ENCODE measurements at places on chromosomes 4 and X.

DNA sequence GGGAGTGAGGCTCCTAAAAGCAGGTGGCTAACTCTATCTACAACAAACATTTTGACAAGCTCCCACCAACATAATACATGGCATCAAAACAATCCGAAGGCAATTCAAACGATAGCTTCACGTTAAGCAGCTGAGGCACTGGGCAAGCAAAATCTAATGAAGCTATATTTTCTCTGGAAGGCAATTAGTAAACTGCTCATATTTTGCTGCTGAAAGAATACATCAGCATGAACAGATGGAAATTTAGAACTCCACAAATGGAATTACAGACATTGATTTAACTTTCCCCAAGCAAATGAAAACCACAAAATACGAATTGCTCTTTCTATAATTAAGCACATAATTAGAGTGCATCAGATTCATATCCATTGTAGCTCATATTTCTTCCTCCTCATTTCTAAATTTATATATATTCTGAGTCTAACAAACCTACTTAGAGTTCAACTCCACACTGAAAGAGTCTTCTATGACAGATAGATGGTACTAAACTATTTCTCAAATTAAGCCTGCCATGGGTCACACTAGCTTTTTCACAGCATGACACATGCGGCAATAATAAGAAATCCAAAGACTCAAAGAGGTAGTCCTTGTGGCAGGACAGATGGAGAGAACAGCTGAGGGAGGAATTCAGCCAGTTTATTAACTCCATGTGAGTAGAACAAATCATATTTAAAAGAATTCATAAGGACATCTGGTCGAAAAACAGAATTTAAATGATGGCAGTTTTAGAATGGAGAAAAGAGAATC, 305.4 kb downstream of the MAPK10 start:
- no peak for DNase-seq

- DNase-seq, result no peak
Measured at GRCh38 chr4:74230902-74231499, 73.1 kb downstream of the MTHFD2L start.

DNA sequence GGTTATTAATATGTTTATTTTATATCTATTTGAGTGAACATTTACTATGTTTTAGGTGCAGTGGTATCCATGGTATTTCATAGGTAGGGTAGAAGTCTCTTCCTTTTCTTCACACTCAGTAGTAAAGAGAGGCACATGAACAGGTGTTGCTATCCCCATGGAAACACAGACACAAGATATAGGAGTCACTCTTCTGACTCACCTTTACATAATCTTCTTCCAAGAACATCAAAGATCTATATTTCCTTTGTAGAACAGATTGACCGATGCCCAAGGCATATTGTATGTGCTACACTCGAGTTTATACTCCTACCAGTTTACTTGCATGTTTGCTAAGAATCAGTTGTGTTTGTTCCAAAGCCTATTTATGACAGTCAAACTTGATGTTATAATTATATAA, 1997.4 kb downstream of the C4orf33 start:
- no peak for DNase-seq

- DNase-seq, result no peak
Measured at GRCh38 chrX:146054311-146054710, 236.7 kb downstream of the SLITRK2 start.

- no peak for DNase-seq
Measured at GRCh38 chr4:109745830-109746229, 16.0 kb upstream of the PLA2G12A start.

DNA sequence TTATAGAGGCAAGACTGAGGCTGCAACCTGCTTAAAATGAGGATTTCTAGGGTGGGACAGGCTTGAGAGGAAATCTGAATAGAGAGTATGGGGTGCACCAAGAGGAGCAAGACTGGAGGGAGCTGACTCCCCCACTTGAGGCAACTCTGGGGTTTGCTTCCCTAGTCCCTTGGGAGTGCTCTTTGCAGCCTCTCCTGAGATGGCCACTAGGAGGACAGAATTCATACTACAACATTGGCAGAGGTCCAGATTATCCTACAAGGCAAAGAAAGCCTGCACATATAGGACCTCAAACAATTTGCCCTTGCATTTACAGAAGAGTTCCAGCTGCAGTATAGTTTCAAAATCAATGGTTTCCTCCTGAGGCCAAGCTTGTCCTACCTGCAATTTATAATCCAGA, 830.9 kb downstream of the TECRL start:
- DNase-seq, result no peak

GRCh38 chr4:99463566-99463965, 28.4 kb upstream of the ADH7 start:
- DNase-seq, result no peak

DNA sequence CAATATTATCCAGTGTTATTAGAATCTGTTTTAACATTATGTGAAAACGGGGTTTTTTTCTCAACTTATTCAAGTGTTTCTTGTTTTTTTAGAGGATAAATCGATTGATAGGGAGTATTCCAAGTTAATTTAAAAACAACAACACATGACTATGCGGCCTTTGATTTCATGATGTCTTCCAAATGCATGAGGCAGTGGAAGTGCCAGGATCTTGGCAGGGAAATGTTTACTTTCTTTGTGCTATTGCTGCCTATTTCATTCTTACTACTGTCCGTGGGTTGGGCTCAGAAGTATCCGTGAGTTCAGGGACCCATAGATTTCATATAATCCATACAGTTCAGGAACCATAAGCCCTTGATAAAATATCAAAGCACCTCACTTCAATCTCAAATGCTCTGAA, 64.6 kb downstream of the ABCG2 start:
- DNase-seq, result no peak

GRCh38 chr4:2105559-2105958, 46.4 kb downstream of the NAT8L start:
- no peak for DNase-seq

GRCh38 chr4:136680271-136680670, 852.0 kb downstream of the PCDH18 start:
- DNase-seq, result no peak

GRCh38 chr4:169210504-169211118, 60.1 kb downstream of the SH3RF1 start:
- DNase-seq, result no peak

- DNase-seq, result no peak
Measured at GRCh38 chr4:65018313-65018712, 609.1 kb upstream of the TECRL start.

DNA sequence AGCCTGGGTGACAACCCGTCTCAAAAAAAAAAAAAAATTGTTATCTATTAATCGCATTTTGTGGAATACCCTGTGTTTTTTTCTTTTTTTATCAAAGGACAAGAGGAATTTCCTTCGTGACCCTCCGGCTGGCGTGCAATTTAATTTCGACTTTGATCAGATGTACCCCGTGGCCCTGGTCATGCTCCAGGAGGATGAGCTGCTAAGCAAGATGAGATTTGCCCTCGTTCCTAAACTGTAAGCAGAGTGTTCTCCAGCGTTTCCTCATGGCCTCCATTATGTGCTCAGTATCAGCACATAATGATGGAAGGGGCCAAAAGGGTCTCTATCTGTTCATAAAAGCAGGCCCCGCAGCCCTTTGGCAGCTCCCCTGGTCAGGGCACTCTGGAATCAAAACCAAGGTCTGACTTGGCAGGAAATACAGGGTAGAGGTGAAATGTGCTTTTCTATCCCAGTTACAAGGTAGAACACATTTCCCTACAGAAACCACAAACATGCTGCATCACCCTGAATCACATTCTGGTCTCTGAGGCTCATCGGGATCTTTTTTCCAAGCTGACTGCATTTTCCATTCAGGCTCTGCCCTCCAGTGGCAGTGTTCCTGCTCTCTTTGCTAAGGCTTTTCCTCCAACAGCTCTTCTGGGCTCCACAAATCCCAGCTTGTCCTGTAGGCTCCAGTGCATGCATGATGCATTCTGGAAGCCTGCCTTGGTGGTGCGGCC, 24.4 kb downstream of the SYAP1 start:
- no peak for DNase-seq

- no peak for DNase-seq
Measured at GRCh38 chr4:23853986-23854660, 35.7 kb downstream of the PPARGC1A start.

- no peak for DNase-seq
Measured at GRCh38 chr4:26171501-26171900, 149.3 kb upstream of the RBPJ start.

GRCh38 chr4:2637956-2638552, 101.6 kb downstream of the FAM193A start:
- no peak for DNase-seq

- DNase-seq, result no peak
Measured at GRCh38 chr4:183356173-183356830, 34.1 kb upstream of the CLDN24 start.

DNA sequence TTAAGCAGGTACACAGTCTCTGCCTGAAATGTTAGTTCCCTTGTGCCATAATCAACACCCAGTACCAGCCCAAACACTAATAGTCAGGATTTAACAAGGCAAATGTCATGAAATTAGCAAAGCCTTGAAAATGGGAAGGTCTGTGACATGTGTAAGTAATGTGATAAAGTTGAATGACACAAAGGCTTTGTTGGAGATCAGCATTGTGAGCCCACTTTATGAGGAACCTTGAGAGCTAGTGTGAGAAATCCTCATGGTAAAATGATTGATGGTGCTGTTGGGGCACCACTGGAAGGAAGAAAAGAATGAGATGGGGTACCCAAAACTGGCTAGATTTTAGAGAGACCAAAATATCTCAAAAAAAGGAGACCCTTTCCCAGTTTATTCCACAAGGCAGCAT, 3.3 kb upstream of the LIN54 start:
- DNase-seq, result no peak

- no peak for DNase-seq
Measured at GRCh38 chr4:174434455-174434854, 87.8 kb downstream of the HPGD start.

- no peak for DNase-seq
Measured at GRCh38 chr4:1164040-1164439, 8.3 kb downstream of the SPON2 start.

GRCh38 chrX:40411340-40412111, 169.2 kb upstream of the ATP6AP2 start:
- DNase-seq, result no peak

- no peak for DNase-seq
Measured at GRCh38 chr4:130760246-130760645, 1664.3 kb downstream of the C4orf33 start.

- no peak for DNase-seq
Measured at GRCh38 chr4:83701041-83701440, 165.1 kb downstream of the GPAT3 start.

DNA sequence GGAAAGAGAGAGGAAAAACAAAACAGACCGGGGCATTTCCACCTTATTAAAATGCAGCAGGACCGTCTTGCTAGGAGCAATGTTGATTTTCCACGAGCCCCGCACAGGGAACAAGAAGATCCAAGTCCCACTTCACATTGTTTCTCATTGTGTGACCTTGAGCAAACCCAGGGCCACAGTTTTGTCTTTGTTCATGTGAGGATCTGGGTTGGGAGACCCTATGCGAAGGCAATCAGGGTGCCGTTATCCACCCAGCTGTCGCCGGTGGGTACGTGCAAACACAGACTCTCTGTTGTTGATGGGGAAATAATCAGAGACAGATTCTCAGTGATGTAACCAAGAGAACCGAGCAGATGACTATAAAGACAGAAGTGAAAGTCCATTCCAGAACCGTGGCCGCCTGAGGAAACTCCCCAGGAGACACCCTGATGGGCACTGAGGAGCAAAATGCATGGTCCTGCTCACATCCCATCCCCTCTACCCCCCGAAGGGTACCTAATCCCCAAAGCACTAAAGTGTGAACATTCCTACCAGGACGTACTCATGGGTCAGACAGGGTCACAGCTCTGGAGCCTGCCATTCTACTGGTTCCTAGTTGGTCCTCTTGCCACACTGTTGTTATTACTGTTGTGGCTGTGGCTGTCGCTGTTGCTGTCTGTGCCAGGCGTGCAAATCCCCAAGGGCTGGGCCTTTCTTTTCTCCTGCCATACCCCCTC, 102.7 kb upstream of the RBPJ start:
- no peak for DNase-seq

- DNase-seq, result no peak
Measured at GRCh38 chrX:130786030-130786429, 117.0 kb downstream of the ENOX2 start.

DNA sequence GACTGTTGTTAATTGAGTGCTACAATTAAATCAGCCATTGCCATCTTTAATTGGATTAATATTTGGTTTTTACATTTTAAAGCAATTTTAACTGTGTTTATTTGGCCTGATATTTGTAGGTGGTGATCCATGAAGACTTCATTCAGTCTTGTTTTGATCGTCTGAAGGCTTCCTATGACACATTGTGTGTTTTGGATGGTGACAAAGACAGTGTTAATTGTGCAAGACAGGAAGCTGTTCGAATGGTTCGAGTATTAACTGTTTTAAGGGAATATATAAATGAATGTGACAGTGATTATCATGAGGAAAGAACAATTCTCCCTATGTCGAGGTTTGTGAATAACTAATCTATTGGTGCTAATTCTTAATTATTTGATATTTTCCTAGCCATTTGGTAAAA, 82.6 kb downstream of the USP9X start:
- DNase-seq, result no peak

- DNase-seq, result no peak
Measured at GRCh38 chr4:188031751-188032150, 36.2 kb downstream of the ZFP42 start.

- DNase-seq, result peak; percentile 31
Measured at GRCh38 chrX:16786791-16787735, 797 bp downstream of the TXLNG start.

DNA sequence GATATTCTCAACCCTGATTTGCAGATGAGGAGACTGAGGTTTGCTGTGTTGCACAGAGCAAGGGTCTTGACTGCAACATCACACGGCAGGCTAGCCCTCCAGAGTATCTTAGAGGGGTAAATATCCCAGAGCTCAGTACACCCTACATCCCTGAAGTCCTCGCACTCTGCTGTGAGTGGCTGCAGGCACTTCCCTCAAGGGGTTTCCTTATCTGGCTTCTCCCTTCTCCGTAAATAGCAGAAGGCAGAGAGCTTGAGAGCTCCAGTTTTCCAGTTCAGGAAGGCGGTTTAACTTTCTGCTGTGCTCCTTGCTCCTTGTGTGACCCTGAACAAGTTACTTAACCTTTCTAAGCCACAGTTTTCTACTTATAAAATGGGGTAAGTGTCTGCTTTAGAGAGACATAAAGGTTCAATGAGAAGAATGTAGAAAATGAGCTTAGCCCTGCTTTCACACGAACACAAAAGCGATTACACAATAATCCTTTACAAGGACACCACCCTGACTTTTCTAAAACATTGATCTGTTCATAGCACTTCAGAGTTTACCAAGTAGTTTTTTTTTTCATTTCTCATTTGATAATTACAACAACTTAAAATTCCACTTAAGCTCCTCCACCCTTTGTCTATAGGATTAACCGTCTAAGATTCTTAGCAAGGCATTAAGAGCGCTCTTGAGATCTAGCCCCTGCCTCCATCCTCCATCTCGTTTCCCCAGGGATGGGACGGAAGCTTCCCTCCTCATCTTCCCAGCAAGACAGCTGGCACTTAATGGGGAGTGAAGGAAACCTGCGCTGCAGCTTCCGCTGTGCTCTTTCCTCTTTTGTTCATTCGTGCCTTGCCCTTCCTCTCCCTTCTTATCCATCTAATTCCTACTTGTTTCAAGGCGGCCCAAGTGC, 68.4 kb downstream of the TAPT1 start:
- DNase-seq, result no peak

GRCh38 chr4:134490863-134491262, 289.3 kb upstream of the PABPC4L start:
- no peak for DNase-seq
